ENCODE measurements at places on chromosomes 7 and 10.
A peak's percentile ranks its signal among the peaks of the same experiment; 100 is the strongest.

GRCh38 chr10:120735773-120736371 lies 115.3 kb upstream of the WDR11 start:
- DNase-seq = peak; percentile 26

GRCh38 chr7:107045195-107045960 lies 873 bp downstream of the PRKAR2B start:
- DNase-seq = peak; percentile 11

DNA sequence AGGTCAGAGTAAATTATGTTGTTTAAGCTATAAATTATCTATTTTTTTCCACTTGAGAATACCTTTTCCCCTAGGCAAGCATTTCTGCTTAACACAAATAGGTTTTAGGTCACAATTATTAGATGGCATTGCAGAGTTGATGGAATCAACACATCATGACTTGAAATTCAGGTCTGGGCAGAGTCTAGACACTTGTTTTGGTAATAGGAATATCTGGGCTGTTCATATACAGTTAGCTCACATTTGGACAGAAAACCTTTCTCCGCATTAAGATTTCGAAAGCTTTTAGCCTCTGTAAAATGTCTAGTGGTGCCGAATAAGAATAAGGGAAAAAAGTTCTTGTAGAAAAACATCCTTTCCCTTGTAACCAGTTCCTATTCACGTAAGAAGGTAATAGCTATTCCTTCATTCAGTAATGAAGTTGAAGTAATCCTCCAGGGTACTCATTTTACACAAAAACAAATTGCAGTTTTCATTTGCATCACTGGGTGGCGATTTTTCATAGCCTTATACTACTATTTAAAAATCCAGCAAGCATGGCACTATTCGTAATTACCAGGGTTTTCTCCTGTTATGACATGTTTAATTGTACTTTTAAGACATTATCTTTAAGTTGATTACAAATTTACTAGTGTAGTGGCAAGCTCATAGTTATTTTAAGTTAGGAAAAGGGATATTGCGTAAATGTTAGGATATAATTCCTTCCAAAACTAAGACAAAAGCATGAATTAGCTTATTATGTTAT lies 37.0 kb downstream of the RPA3 start:
- peak; percentile 62 for DNase-seq

DNA sequence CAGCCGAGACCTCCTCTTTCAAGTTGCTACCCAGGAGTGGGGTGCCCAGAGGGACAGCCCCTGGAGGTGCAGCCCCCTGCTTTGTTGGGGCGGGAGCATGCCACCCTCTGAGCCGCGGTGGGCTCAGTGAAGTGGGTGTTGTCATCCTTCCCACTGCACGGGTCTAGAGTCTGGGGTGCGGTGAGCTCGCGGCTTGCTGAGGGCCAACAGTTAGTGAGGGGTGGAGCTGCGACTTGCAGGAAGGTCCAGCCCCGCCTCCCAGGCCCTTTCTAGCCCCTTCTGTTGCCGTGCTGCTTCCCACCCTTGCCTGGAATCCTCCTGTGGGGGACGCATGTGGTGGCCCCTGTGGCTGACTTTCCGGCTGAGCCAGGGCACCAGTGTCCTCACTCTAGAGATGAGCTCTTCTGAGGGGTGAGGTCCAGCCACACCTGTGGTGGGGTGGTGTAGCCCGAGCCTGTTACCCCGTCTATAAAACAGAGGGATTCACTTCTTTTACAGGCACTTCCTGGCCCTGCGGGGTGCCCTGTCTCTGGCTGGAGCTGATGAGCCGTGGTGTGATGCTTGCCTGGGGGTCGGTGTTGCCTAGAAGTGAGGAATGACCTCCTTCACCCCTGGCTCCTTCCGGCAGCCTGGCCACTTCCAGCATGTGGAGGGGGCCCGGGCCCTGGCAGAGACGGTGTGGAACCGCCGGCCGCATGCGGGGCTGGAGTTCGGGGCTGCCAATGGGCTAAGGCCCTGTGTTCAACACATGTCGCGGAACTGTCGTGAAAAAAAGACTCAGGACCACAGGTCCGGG lies 127.9 kb downstream of the FAM53B start:
- no peak for DNase-seq

GRCh38 chr10:118584181-118584954 lies 11.1 kb downstream of the PRLHR start:
- peak; percentile 82 for DNase-seq

DNA sequence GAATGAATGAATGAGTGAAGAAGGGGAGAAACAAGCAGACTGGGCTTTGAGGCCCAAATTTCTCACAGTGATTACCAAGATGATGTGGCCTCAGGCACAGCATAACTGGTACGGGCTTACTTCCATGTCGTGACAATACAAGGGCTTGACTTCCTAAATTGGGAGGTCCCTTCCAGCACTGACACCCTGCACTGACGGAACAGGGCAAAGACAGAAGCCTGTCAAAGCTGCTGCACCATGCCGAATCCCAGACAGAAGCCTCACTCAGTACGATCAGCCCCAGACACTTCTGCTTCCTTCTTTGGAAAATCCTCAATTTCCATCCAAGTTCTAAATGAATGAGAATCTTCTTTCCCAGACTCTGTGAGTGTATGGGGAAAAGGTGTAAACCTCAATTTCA lies 51.9 kb downstream of the GNA12 start:
- no peak for DNase-seq

DNA sequence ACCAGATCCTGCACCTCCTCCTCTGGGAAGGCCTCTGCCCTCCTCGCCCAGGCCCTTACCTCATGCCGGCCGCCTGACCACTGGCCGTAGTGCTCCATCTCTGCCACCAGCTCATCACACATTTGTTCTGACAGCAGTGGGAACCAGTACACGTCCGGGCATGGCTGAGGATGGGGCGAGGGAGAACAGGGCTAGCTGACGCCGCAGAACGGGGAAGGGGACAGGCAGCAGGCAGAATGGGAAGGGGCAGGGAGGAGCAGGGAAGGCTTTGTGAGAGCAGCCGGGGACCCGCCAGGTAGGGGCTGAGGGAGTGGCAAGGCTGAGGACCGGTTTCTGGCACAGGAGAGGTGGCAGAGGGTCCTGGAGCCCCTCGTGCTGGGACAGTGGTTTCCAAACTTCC lies 8.0 kb upstream of the MOGAT3 start:
- no peak for DNase-seq

- DNase-seq = peak; percentile 11
Measured at GRCh38 chr10:17980846-17981565, 29.3 kb downstream of the SLC39A12 start.

GRCh38 chr10:101079874-101080273 lies 18.1 kb downstream of the KAZALD1 start:
- no peak for DNase-seq

- DNase-seq = peak; percentile 57
Measured at GRCh38 chr10:23343591-23344240, 881 bp downstream of the C10orf67 start.

GRCh38 chr10:132183046-132183445 lies 3.7 kb upstream of the DPYSL4 start:
- no peak for DNase-seq

DNA sequence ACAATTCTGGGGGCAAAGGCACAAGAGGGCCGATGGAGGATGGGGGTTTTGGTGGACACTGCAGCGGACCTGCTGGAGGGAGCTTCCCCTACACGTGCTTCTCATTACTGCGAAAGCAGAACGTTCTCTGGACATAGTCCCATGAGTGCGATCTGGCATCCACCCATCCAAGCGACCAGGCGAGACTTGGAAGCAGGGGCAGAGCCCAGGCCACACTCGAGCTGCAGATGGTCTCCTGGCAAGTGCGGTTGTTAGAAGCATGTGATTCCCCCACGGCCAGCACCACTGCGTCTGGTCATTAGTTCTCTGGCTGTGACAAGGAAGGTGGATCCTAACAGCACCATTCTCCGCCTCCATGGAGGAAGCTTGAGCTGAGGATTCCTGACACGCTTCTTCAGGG lies 118.4 kb upstream of the TCERG1L start:
- no peak for DNase-seq

DNA sequence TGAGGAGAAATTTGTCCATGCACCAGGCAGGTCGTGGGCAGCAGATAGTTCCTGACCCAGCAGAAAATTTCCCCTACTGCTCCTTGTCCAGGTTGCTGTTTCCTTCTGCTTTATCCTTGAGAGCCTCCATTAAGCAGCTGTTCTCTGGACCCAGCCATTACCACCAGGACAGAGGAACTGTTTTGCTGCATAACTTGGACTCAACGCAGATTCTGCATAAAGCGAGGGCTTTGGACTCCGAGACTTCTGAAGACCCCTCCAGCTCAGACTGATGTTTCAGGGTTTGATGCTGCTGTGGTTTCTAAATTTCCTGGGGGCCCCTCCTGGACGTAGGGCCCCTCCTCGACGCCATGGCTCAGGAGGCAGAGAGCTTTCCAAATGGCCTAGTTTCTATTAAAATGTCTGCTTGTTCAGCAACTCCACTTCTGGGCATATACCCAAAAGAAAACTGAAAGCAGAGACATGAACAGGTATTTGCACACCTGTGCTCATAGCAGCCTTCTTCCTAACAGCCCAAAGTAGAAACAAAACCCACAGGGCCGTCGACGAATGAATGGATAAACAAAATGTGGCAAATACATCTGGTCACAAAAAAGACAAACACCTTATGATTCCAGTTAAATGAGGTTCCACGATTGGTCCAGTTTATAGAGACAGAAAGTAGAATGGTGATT lies 28.3 kb upstream of the LMTK2 start:
- DNase-seq = no peak

GRCh38 chr7:138358850-138359341 lies 101.2 kb upstream of the TRIM24 start:
- peak; percentile 0 for DNase-seq

GRCh38 chr10:114271075-114271778 lies 32.2 kb downstream of the VWA2 start:
- no peak for DNase-seq

DNA sequence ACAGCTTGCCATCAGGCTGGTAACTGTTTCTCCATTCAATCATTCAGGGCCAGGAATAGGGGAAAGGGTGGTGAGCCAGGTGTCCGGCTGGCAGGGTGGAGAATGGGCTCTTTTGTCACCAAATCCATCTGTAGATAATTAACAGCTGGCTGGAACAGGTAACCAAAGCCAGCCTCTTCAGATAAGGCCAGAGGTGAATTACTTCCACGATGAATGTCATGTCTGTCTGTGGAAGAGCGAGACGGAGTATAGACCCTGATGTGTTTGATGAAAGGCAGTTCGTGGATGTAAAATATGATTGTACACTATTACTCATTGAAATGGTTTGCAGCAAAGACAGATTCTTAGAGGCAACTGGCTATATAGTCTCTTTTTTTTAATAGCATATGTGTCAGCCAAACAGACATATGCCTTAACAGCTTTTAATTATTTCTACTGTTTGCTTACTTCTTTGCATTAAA lies 149.8 kb downstream of the KLF6 start:
- no peak for DNase-seq

DNA sequence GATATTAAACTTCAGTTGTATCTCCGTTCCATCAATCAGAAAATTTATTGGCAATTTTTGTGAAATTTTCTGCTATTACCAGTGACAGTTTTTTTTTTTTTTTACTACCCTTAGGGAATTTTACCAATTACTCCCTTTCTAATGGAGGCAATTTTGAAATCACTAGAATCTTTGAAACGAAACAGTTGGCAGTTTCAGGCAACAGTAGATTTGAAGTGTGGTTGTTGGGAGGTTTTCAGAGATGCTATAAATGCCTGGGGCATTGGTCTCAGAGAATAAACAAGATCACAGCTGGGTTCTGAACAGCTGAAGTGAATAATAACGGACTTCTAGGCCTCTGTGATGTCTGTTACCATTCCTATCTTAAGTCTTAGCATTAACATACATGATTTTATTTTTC lies 535.9 kb upstream of the POT1 start:
- DNase-seq = no peak

DNA sequence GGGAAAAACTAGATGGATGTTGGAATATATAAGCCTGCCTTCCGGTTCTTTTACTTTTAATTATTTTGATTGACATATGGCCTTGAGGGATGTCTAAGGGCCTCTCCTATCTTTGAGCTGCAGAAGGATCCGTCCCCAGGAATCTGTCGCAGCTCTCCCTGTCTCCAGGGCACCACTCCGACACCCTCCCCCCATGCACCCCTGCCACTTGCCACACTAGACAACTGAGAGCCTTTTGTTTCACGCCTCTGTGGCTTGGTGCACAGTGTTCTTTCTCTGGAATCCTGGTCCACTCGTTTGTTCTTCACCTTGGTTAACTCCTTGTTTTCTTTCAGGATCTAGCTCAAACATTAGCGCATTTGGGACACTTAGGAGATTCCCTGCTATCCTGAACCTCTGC lies 124.1 kb upstream of the EFCAB10 start:
- DNase-seq = no peak

- DNase-seq = no peak
Measured at GRCh38 chr7:81707966-81708365, 61.9 kb downstream of the HGF start.

DNA sequence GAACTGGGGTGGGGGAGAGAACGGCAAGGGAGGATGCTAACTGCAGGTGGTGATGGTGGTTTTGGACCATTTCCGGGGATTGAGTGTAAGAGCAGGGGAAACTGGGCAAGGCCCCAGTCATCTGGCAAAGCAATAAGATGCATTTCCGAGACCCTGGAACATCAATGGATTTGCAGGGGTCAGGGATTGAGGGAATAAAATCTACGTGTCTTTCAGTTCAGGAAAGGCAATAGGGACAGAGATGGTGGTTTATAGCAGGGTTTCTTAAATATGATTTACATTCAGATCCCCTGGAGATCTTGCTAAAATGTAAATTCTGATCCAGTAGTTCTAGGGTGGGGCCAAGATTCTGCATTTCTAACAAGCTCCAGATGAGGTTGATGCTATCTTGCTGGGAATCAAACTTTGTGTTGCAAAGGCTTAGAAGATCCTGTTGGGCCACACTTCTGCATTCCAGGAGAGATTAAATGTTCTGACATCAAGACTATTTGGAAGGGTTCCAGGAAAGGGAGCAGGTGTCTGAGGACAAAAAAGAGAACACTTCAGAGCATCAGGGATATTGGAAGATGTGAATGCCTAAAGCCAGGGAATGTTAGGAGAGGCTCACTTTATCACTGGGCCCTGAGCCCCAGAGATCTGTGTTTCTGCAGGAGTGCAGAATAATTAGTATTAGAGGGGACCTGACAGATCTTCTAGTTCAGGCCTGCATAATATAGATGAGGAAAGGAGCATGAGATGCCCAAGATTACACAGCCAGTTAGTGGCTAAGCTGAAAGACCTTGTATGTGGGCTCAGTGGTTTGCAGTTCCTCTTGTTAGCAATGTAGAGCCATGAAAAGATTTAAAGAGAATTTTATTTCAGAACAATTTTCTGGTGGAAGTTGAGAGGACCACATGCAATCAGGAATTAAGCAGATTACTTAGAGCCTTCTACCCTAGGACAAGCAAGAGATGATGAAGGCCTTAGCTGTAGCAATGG lies 32.4 kb downstream of the BLNK start:
- DNase-seq = no peak
